ENCODE measurements at places on chromosomes 3 and 15. TPM values are rescaled to one million over a fixed set of nuclear protein-coding genes. Genes with fewer than 3 reads are reported as not detected.

Gene SLC6A20
- not detected for total RNA-seq

Gene MINAR1
- total RNA-seq = 0.33 TPM

DNA sequence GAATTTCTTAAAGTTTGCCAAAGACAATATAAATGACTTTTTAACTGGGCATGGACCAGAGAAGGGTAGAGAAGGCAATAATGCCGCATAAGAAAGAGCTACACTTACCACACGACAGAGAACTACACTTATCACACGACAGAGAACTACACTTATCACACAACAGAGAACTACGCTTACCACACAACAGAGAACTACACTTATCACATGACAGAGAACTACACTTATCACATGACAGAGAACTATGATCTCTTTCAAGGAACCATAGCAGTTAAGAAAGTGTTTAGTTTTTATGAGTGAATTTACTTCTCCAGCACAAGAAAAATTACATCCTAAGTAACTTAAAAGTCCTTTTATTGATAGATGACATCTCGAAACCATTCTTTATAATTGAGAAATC, 32.0 kb downstream of the DCUN1D1 start:
- DNase-seq = no peak

DNA sequence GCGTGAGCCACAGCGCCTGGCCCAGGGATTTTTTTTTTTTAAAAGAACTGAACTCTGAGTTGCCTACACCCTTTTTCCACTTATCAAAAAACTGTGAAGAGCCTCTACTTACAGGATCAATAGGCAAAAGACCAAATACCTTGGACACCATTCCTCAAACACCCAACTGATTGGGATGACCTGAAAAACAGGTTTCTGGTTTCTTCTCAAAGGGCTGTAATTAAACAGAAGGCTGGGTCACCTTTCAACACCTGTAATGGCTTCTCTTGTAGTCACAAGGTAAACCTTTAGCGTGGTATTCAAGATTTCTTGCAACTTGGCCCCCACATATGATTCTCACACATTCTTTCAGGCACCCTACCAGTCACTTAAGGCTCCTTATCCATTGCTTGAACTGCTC, 38.4 kb upstream of the PLXND1 start:
- no peak for DNase-seq

DNA sequence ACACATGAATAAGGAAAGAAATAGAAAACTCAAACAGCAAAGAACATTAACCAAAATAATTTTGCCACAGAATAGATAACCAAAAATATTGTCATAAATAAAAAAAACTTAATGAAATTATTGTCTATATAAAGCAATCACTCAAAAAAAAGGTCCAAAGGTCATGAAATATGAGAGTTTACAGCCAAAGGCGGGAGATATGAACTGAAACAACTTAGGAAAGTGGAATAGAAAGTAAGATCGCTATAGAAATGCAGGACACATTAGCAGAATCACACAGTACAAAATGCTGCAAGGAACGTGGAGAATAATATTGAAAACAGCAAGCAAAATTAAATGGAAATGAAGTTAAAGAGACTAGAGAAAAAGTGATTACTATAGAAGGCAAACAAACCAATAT, 375.0 kb upstream of the ARHGEF26 start:
- no peak for DNase-seq

Gene TNIK
- total RNA-seq = 39.3 TPM

DNA sequence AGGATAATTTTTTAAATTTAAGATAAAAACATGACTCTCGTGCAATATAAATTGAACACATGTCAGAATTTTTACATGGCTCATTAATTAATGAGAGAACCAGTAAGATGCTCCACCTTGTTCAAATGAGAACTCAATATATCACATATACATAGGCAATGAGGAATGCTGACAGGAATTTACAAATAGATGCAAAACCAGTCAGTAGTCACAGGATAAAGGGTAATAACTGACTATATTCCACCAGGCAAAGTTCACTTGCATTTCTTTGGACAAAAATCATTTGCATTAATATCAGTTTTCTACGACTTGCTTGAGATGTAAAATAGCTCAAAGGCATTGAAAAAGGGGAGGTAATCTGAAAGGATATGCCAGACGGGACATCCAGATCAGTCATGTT, 139.4 kb downstream of the STAC start:
- no peak for DNase-seq
